ENCODE measurements at places on chromosomes 2 and 18.

- no peak for DNase-seq
Observed at GRCh38 chr2:153100151-153100550, 378.4 kb downstream of the RPRM start.

GRCh38 chr2:172930871-172931255, 144.8 kb upstream of the MAP3K20 start:
- DNase-seq, result no peak

- DNase-seq, result no peak
Observed at GRCh38 chr2:195489101-195489500, 167.9 kb upstream of the SLC39A10 start.

GRCh38 chr18:64806232-64806631, 657.3 kb upstream of the LINC00305 start:
- no peak for DNase-seq

- no peak for DNase-seq
Observed at GRCh38 chr2:54457323-54458023, 1.3 kb downstream of the SPTBN1 start.

DNA sequence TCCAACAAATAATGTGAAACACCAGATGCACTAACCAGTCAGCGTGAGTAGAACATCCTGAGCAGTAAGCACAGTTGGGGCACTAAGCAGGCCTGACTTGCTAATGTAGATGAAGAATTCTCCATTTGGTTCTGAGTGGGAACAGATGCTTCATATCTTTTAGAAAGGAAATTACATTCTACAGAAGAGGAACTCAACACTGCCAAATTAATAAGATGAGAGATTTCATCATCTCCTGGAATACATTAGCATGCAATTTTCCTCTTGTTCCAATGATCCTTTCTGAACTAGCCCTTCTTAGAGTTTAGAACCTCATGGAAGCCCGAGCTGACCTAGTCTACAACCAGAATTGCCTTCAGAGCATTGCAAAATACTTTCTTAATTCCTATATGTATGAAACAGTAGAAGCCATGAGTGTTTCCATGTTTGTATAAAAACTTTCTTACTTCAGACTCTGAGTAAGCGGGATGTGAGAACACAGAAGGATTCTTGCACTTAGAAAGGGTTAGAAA, 34.8 kb downstream of the COL5A2 start:
- no peak for DNase-seq

GRCh38 chr2:24115057-24115456, 8.1 kb downstream of the PFN4 start:
- DNase-seq, result no peak

- DNase-seq, result no peak
Observed at GRCh38 chr2:155043097-155043496, 344.6 kb downstream of the KCNJ3 start.

GRCh38 chr18:10013621-10014543, 100.1 kb downstream of the VAPA start:
- no peak for DNase-seq

- DNase-seq, result no peak
Observed at GRCh38 chr18:58851856-58852255, 12.8 kb upstream of the ZNF532 start.

Measured in activated T-helper 1 cell treated with anti-CD3 and anti-CD28 coated beads, Interleukin-2, amount 50 U/mL, for 16 hours (primary cell).